NCI-H187 treated with DMSO at 0.1 percent for 48 hours (cell line): ENCODE measurements at places on chromosomes 5 and 9.

DNA sequence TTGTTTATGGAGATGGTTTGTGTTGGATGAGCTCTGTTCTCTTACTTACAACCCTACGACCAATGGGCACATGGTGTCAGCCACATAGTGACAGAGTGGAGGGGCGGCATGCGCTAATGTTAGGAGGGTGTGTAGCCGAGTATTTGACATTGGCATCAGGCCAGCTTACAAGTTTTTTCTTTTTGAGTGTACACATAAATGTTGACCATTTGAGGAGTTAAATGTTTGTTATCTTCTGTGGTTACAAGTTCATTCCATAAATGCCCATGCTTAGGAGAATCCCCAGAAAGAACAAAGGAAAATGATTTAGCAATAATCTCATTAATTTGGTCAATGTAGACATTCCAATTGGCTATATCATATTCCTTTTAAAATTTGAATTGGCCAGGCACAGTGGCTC is 180.1 kb upstream of the ELL2 start:
- no peak for DNase-seq

GRCh38 chr5:143448518-143448917 is 45.0 kb upstream of the NR3C1 start:
- no peak for DNase-seq

DNA sequence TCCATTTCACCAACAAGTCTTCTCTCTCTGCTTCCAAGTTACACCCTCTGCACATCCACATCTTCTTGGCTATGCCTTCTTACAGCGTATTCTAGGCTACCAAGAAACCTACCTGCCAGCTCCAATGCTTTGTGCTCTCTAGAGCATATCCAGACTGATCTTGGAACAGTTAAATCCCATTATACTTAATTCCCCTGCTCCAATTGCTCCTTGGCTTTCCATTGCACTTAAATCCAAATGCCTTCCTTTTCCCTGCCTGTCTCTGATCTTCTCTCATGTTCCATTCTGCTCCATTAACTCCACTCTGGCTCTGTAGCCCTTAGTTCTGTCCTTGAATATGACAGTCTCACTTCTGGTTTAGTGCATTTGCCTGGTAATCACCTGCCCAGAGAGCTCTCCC is 322.4 kb downstream of the LRRC70 start:
- DNase-seq: no peak

- no peak for DNase-seq
These were observed 50.5 kb upstream of the STC2 start for GRCh38 chr5:173378727-173379126.

DNA sequence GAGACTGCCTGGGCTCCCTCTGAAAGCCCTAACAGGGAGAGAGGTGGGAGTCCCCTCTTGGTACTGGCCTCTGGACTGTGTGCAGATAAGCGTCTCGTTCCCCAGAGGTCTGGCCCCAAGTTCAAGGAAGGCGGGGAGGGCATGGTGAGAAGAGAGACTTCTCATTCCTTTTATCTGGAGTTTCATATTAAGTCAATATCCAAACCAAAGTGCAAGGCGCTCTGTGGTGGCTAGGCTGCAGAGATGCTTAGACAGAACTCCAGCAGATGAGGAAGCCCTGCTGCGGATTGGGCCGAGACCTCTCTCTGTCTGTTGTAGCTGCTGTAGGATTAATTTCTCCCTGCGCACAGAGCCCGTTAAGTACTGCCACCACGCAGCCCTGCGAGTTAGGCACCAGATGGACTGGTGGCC is 16.0 kb downstream of the MVB12B start:
- DNase-seq: no peak

DNA sequence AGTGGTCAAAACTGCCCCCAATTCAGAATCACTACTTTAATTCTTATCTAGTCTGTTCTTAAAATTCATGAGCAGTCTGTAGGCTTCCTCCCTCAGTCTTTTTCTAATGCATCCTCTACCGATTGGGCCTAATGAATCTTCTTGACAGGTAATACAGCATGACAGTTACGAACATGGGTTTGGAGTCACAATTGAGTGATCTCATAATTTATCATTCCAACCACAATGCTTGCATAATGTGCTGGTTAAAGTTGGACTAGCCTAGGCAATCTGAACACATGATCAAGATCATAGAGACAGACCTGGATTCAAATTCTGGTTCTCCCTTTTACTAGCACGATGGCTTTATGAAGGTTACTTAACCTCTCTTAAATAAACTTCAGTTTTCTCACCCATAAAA is 33.1 kb upstream of the SETD9 start:
- DNase-seq: no peak

GRCh38 chr5:66818935-66819328 is 222.7 kb downstream of the MAST4 start:
- DNase-seq: no peak

GRCh38 chr5:103667068-103667467 is 104.5 kb upstream of the NUDT12 start:
- no peak for DNase-seq

DNA sequence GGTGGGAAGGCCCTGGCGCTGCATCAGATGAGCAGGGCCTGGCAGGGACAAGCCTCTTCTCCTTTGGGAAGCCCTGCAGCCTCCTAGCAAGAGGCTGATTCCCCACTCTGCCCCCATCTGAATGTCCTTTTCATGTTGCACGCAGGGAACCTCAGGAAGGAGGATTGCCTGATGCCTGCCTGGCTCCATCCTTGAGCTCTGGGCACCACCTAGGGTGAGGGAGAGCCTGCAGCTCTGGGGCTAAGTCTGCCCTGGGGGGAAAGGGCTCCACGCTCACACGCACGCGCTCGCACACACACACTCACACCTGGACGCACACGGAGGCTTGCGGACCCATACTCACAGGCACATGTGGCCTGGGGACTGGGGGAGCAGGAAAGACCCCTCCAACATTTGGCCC is 86.6 kb downstream of the LMX1B start:
- DNase-seq: no peak

GRCh38 chr9:95511952-95512708 is 4.6 kb downstream of the PTCH1 start:
- no peak for DNase-seq

DNA sequence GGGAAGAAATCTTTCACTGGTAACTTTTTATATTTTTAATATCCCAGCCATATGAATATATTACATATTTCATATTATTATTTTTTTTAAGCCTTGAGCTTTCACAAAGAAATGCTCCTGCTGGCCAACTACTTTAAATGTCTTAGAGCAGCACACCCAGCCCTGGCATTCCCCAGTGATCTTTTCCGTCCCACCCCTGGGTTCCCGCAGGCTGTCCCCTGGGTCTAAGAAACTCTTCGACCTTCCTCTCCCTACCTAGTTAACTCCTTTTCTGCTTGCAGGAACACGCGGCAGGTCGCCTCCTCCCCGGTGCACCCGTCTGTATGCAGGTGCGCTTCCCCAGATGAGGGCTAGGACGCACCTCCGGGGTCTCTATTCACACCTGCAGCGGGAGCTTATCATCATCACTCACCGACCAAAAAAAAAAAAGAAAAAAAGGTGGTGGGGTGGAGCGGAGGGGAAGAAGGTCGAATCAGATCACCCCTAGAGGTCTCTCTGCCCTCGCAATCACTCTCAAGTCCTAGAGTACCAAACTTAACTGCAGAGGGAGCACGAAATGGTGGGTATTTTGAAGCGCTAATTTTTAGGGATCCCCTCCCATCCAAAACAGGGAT is 696 bp downstream of the ZFP62 start:
- no peak for DNase-seq

- DNase-seq: peak; percentile 87
These were observed 384 bp upstream of the DMXL1 start for GRCh38 chr5:119070578-119070827.

DNA sequence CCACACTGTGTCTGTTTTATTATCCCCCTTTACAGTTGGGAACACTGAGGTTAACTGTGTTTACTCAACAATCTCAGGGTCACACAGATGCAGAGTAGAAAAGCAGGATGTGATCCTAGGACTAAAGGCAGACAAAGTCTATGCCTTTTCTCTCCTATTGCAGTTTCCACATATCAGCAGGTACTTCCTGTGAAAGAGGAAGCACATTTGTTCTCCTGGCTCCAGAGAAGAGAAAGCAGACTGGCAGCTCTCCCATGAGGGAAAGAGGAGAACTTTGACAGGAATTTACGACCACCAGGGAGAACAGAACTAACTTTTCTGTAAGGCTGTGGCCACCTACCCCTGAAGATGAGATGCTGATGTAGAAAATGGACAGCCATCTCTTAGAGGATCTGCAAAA is 84.2 kb upstream of the TNC start:
- no peak for DNase-seq

- no peak for DNase-seq
These were observed 352.4 kb downstream of the IRX2 start for GRCh38 chr5:2399096-2399495.

- DNase-seq: no peak
These were observed 210.4 kb upstream of the ELAVL2 start for GRCh38 chr9:24036459-24036858.
